ENCODE measurements at places on chromosomes 2 and 18.

- no peak for DNase-seq
These were observed 79.6 kb downstream of the STPG4 start for GRCh38 chr2:47075361-47076125.

DNA sequence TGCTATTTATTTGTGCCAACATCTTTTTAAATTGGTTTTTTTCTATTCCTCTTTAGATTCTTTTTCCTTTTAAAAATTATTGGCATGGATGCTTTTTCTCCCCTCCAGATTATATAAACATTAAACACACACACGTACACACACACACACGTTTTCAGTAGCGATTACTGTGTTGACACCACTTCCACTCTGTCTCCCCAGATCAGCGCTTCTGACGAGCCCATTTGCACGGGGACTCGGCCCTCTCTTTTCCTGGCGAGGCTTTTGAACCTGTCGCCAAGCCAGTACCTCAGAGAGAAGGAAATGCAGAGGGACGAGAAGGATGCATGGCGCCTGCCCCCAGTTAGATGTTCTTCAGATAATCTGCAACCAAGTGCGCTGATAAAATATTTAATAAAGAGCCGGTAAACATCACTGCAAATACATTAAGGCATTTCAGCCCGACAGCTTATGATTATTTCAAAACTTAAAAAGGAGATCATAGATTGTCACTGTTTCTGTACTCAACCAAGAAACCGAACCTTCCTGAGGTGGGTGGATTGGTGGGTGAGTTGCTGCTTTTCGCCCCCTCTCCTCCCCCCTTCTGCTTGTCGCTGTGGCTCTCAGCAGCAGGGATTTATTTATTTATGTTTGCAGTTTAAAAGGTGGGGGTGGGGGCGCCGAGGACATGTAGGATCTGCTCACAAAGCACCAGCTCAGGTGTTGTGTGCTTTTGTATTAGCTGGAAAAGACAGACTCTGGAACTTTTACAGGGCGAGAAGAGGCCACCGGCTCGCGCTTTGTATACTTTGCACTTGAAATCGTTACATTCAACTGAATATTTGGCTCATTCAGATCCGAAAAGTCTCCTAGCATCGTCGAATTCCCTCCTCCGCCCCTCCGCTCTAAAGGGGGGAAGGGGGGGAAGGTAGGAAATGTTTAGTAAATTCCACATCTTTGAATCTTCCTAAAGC lies 787 bp upstream of the TBR1 start:
- no peak for DNase-seq

DNA sequence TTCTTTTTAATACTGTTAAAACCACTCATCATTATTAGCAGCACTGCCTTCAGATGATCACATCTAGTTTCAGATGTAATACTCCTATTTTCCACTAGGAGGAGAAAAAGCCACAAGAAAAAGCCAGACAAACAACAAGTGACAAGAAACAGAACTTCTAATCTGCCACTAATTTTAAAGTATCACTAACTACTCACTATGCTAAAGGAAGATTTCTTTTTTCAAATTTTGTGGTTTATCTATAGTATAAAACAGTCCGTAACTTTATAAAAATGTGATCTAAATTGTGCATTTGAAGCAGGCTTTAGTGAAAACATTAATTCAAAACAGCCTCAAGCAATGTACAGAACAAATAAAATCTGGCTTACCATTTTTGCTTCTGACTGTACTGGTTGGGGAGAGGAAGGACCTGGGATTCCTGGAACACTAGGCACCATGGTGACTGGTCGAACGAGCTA lies 56.8 kb downstream of the ATF2 start:
- DNase-seq: peak; percentile 4

GRCh38 chr2:69390001-69390400 lies 3.0 kb upstream of the GFPT1 start:
- no peak for DNase-seq

GRCh38 chr2:175585496-175585895 lies 404.0 kb upstream of the ATP5MC3 start:
- no peak for DNase-seq

- no peak for DNase-seq
These were observed 37.4 kb downstream of the SMAD2 start for GRCh38 chr18:47893047-47893446.

- no peak for DNase-seq
These were observed 88.6 kb upstream of the RTN4 start for GRCh38 chr2:55138882-55139229.

- DNase-seq: no peak
These were observed 80.5 kb downstream of the MEP1B start for GRCh38 chr18:32270341-32270740.

DNA sequence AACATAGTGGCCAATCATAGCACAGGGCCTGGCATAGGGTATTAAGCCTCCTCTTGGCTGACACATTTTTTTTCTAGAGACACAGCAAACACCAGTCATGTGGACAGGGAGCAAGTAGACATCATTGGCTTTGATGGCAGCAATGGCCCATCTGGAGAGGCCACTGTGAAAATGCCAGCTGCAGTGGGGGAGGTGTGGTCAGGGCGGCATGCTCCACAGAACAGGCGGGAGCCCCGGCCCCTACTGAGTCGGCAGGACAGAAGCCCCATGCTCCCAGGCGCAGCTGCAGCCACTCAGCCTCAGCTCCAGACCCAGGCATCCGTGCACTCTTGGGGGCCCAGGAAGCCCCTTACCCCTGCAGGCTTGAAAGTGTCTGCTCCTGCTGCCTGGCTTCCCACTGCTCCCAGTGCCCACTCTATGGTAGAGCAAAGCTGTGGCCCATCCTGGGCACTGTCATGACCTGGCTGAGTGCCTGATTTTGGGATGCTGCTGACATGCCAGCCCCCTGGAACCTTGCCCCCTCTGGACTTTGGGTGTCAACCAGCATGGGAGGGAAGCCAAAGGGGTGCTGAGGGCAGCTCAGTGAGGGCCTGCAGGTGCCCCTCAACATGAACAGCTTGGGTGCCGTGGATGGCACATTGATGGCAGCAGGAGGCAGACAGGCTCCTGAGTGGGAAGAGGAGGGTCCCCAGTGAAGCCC lies 23.3 kb upstream of the UBE2F start:
- no peak for DNase-seq

- DNase-seq: no peak
These were observed 258.3 kb upstream of the CXCR4 start for GRCh38 chr2:136376211-136376610.

DNA sequence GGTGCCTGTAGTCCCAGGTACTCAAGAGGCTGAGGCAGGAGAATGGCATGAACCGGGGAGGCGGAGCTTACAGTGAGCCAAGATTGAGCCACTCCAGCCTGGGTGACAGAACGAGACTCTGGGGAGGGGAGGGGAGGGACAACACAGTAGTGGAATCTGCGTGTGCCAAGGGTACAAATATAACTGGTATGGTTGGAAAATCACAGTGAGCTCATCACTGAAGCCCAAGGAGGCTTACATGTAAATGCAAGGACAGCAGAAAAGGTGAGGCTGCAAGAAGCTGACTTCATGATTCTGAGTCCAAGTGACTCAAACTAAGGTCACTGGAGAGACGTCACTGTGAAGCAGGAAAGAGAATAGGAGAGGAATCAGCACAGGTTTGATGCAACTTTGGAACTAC lies 9.2 kb downstream of the SEPTIN10 start:
- no peak for DNase-seq

DNA sequence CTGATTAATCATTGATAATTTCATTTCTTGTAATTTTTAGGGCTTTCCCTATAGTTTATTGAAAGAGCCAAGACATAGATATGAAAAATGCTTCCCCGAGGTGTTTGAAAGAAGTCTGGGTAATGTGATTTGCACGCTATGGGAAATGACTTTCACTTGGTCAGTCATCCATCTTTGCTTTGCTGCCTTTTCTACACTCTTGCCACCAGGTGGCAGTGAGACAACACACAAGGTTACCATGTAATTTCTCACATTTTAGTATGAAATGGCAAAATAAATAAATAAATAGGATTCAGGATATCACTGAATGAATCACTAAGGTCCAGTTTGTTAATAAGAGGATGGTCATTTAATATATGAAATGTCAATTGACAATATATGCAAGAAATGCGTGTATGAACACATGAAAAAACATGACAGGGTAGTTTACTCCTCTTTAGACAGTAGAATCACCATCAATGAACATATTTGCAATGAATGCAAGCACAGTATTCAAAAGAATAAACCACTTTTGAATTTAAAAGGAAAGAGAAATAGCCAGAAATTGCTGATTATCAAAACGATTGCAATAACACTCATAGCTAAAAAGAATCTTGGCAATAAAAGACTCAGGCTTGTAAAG lies 52.2 kb upstream of the KCNH7 start:
- peak; percentile 24 for DNase-seq

DNA sequence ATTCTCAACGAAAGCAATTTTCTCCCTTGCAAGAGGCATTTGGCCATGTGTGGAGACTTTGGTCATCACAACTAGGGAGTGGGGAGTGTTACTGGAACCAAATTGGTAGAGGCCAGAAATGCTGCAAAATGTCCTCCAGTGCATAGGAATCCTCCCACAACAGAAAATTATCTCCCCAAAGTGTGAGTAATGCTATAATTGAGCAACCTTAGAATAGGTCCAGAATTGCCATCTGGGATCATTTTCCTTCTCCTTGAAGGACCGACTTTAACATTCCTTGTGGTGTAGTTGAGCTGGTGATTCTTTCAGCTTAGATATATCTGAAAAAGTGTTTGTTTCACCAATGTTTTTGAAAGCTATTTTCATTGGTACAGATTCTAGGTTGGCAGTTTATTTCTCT lies 111.2 kb upstream of the SMIM21 start:
- no peak for DNase-seq

DNA sequence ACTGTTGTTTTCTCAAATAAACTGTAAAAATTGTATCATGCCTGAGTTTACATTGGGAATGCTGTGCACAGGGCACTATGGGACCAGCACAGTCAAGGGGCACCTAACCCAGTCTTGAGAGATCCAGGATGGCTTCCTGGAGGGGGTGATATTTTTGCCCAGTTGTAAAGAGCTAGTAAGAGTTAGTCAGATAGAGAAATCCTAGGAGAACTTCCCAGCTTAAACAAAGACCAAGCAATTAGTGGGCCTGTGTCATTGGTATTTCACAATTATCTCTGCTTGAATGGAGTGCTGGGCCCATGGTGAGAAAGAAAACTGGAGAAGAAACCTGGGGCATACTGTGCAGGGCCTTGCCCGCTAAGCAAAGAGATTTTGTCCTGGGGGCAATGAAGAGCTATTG lies 12.2 kb downstream of the XDH start:
- no peak for DNase-seq

DNA sequence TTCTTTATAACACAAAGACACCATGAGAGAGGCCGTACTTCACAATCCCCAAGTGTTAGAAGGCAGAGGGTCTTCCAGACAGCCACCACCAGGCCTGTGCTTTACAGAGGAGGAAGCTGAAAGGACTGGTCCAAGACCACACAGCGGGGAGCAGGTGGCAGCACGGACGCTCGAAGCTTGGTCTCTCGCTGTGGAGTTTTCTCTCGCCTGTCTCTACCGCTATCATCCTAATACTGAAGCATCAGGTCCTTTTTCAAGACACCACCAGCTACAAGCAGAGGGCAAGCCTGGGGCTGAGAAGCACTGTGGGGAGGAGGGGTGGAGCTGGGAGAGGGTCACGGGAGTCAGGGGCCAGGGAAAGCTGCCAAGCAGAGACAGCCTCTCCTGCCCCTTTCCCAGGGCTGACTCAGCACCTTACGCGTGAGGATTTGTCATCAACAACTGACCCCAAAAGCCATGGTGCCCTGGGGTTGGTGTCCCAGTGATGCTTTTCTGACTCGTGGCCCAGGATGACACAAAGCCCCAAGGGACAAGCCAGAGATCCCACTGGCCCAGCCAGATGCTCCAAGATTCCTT lies 31.9 kb upstream of the FOSL2 start:
- DNase-seq: peak; percentile 72

GRCh38 chr2:217248312-217248935 lies 388.6 kb upstream of the TNP1 start:
- DNase-seq: peak; percentile 54

- DNase-seq: no peak
These were observed 52.5 kb upstream of the SLC14A2 start for GRCh38 chr18:45562567-45563479.

DNA sequence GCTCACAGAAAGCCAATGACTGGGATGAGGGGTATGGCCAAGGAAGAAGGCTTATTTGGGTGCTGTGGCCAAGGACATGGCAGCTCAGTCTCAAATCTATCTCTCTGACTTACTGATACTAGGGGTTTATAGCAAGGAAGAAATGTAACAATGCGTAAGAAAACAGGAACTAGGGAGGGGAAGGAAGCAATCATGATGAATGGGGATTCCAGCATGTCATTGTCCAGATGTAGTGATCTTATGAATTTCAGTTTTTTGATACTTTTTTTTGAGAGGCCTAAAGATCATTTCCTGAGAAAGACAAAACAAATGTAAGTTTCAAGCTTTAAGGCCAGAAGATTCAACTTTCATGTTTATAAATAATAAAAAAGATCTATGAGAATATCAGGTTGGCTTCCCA lies 298.6 kb upstream of the FAM98A start:
- DNase-seq: no peak

DNA sequence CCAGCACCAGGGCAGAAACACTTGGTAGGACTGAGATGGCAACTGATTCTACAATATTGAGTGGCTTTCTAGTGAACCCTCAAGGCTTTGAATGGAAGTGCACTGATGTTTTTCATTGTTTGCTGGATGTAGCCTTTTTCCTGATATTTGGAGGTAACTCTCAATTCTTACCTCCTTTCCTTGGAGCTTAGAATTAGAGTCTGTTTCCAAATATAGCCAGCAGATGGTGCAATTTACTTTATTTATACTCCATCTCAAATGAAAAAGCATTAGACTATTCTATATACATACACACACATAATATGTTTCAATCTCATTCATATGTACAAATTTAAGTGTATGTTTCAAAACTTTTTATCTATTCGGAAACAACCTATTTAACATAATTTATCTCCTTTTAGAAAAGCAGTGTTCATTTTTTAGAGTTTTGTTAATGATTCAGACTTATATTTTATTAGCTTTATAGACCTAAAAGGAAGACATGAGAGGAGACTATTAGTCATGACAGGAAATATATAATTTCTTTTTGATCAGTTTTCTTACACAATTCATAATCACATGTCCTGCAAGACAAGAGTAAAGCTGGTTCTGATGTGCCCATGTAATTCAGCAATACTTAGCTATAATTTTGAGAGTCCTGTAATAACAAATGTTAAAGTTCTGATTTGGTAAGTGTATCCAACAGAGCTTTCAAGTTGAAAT lies 124.8 kb downstream of the NUP35 start:
- no peak for DNase-seq

DNA sequence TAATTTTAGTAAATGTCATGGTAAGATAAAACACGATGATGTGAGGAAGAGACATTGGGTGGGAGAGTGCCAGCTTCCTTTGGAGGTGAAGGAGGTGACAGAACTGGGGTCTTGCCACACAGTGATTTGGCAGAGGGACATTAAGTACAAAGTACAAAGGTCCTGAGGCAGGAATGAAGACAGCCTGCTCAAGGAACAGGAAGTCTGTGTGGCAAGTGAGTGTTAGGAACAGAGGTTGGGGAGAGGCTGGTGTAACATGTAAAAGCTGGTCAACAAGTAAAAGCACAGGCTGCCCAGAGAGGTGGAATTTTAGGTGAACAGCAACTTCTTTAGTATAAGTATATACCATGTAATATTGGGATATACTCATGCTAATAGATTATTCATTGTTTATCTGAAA lies 73.1 kb downstream of the INPP5D start:
- DNase-seq: no peak
